ENCODE measurements at places on chromosomes 16 and 17. TPM values are rescaled to one million over a fixed set of nuclear protein-coding genes. Genes with fewer than 3 reads are reported as not detected.

- no peak for DNase-seq
Measured at GRCh38 chr17:55237268-55237667, 27.5 kb upstream of the HLF start.

- DNase-seq: peak; percentile 75
Measured at GRCh38 chr16:46573008-46573833, 48.0 kb downstream of the SHCBP1 start.

GRCh38 chr17:41065829-41066624 lies at the start of gene KRTAP2-4:
KRTAP2-4 (minus strand) TSS chr17:41065879; CDS start chr17:41065845, 34 bp downstream.
- DNase-seq: no peak

GRCh38 chr17:77429369-77429968 lies 288.7 kb downstream of the SEC14L1 start:
- no peak for DNase-seq

DNA sequence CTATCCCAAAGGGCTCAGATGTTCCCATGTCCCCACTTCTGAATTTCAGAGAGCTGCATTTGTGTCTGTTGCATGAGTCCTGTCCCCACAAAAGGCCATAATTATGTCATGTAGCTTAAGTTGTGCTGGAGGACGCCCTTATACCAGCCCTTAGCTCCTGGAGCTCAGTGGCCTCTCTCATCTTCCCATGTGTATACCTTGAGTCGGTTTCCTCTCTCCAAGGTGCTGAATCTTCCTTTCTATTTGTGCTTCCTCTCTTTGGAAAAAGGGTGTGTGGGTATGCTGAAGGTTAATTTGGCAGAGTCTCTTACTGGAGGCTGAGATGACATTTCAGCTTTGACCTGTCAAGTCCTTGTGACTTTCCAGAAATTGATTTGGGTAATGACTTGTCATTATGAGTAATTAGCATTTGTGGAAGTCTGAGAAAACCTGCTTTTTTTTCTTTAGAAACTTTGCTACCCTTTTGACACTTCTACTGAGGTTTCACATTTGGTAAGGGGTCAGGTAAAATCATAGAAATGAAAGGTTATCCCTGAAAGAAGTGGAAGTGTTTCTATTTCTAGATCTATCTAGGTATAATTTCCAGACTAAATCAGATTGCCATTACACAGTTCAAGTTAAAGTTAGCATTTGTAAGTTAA lies 185.4 kb downstream of the ABCC12 start:
- no peak for DNase-seq

- no peak for DNase-seq
Measured at GRCh38 chr16:73418051-73418450, 370.1 kb upstream of the ZFHX3 start.

GRCh38 chr17:9364837-9365430 lies 210.7 kb downstream of the STX8 start:
- no peak for DNase-seq

DNA sequence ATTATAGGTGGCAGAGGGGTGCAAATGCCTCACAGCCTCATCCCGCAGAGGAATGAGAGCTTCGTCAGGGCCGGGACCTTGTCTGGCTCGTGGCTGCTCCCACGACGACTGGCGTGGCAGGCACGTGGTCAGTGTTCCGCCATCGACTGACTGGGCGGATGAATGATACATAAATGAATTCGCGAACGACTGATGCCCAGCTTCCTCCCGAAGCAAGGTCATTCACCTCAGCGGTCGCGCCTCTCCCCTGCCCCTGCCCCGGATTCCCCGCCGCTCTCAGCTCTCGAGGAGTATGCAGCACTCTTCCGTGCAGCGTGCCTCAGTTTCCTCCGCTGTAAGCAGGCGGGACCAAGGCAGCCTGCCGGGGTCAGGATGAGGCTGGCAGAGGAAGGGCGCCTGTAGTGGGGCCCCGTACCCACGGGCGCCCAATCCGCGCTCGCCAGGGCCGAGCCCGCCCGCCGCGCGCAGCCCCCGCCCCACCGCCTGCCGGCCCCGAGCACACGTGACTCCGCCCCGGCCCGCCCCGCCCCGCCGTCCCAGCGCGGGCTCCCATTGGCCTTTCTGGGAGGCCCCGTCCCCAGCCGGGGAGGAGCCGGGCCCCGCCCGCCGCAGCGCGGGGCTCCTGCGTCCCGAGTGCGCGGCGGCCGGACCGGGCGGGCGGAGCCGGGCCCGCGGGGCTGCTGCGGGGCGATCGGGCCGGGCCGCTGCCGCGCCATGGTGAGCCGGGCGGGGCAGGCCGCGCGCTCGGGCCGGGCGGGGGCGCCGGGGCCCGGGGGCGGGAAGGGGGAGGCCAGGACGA lies at the start of gene SNN:
SNN (plus strand) TSS at position 632 of the 799 bp plus-strand sequence. CDS start 7,605 bp downstream, outside the sequence.
- DNase-seq: no peak

RSPRY1 gene
- total RNA-seq: 42.6 TPM

LPO gene
- not detected for total RNA-seq

PPP1R1B gene
- 0.75 TPM for total RNA-seq

ZNF597 gene
- total RNA-seq: 2.5 TPM

IQCK gene
- 3.8 TPM for total RNA-seq

Data from chondrocyte (in vitro differentiated cells).